ENCODE measurements at places on chromosomes 11 and 22. TPM values are rescaled to one million over a fixed set of nuclear protein-coding genes. Genes with fewer than 3 reads are reported as not detected.

Gene ZPR1
- 118 TPM for total RNA-seq

Gene ARAP1
- total RNA-seq = 69.8 TPM

Gene OR5P2
- not detected for total RNA-seq

Gene OR4D5
- not detected for total RNA-seq

Gene GALNT18
- total RNA-seq = 0.08 TPM

Gene C1QTNF4
- total RNA-seq = 0.41 TPM

Gene PKDREJ
- total RNA-seq = not detected

Gene FAM180B
- 0.92 TPM for total RNA-seq

Gene NXPE1
- not detected for total RNA-seq

Gene APLNR
- not detected for total RNA-seq

Gene P2RX3
- not detected for total RNA-seq

Gene SLC22A25
- total RNA-seq = not detected

Gene UBQLN3
- total RNA-seq = not detected

Gene OR51B4
- total RNA-seq = not detected

GRCh38 chr22:38108561-38109319, 1.7 kb downstream of the BAIAP2L2 start:
- DNase-seq = no peak

DNA sequence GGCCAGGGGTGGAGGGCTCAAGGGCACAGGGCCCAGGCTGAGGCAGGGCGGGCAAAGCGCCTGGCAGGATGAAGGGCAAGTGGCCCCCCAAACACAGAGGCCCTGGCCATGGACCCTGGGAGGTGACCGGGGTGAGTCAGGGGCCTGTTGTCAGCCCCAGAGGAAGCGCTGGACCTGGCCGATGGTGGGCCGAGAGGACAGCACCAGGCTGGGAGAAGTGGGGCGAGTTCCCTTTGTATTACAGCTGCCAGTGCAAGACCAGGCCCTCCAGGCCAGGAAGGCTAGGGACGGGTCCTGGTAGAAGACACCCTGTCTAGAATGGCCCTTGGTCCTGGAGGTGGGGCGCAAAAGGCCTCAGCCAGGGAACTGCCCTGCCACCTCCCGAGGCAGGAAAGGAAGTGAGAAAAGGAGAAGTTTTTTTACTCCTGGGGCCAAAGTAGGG, 12.8 kb downstream of the CXCR5 start:
- DNase-seq = no peak

DNA sequence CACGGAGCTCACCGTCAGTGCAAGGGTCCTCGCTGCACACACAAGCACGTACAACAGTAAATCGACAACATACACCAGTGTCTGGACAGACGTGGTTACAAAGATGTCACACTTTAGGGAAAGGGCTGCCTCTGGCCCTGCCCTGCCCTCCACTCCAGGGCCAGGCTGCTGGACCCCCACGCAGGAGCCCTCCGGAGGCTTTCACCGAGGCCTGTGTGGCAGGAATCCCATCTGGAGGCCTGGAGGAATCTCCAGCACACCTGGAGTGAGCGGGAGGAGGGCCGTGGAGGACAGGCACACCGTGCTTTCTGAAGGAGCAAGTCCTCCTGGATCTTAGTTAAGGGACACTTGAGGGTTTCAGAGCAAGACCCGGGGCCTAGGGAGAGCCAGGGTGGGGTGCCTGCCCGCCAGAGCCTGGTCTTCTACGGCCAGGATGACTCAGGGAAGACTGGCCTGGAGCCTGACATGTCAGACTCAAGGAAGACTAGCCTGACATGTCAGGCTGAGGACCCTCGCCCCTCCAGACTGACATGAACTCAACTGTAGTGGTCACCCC, 2.1 kb upstream of the PIM3 start:
- no peak for DNase-seq

- no peak for DNase-seq
Observed at GRCh38 chr11:8733852-8734251, 51.3 kb downstream of the RPL27A start.

DNA sequence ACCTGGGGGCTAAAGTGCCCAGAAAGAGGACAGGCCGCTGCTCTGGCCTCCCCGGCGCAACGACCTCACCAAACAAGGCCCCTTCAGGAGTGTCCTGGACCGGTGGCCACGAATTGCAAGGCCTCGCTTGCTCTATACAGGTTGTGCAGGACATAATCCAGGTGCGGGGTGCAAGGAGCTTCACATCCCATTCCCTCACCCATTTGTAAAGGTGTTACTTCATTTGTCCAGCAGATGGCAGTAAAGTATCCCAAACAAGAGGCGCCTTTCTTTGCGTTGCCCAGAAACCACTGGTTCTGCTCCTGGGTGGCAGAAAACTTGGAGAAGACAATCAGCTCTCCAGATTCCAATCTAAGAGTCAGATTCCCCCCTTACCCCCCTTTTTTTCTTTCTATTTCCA, 35.9 kb upstream of the PRDM11 start:
- peak; percentile 82 for DNase-seq

GRCh38 chr11:128854841-128855240, 12.3 kb downstream of the KCNJ1 start:
- no peak for DNase-seq

- DNase-seq = no peak
Observed at GRCh38 chr22:27775087-27775698, 26.4 kb downstream of the MN1 start.

DNA sequence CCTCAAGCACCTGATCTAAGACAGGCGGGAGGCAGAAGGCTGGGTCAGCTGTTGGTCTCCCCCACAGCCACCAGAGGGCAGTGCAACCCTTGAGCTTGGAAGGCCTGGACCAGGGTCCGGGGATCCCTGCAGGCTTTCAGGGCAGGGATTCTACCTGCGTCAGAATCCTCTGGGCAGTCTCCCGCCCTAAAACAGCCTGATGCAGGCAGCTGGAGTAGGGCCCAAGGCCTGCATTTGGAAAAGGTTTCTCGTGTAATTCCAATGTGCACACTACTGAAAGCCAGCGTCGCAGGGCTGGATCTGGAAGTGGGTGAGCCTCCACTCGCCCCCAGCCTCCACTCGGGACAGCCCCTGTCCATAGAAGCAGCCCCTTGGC, 31.8 kb downstream of the BID start:
- DNase-seq = peak; percentile 60

- DNase-seq = no peak
Observed at GRCh38 chr11:83782329-83782728, 496.2 kb upstream of the CCDC90B start.

DNA sequence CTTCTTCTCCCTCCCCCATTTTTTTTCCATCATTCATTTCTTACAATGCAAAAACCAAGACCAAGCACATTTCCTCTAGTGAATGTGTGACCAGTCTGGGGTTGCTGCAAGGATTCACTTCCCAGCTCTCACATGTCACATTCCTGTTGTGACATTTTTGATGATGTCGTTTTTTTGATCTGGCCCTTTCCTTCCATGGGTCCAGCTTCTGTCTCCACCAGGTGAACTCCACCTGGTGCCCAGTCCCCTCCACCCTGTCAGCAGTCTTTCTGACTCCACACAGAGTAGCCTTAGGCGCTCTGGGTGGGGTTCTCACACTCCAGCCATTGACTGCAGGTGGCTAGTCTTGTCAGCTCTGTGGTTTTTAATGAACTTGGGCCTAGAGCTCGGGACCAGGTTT, 15.6 kb downstream of the PANX1 start:
- no peak for DNase-seq

DNA sequence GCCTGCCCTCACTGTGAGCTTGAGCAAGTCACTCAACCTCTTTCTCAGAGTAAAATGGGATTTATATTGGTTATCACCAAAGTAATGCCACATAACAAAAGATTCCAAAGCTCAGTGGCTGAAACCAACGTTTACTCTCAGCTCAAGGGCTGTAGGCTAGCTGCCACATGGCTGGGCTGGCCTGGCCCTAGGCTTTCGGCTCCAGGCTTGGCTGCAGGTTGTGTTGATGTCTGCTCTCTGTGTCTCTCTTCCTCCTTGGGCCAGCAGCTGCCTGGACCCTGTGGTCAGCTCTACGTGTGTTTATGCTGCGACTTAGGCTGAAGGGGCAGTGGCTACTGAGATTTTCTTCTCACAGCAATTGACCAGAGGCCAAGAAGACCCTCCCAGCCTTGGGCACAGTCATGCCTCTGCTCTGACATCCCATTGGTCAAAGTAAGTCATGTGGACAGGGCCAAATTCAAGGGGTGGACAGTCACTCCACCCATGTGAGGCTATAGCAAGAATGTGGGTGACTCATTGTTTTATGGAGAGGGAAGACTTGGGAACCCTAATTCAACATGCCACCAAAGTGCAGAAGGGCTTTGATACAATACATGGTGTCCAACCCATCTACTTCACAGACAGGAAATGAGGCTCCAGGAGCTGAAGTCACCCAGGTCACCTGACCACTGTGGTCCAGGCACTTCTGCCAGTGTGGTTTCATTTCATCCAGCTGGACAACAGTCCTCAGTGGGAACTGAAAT, 90.6 kb downstream of the TSPAN18 start:
- DNase-seq = no peak

GRCh38 chr22:27903805-27904473, 15.1 kb downstream of the PITPNB start:
- DNase-seq = no peak

DNA sequence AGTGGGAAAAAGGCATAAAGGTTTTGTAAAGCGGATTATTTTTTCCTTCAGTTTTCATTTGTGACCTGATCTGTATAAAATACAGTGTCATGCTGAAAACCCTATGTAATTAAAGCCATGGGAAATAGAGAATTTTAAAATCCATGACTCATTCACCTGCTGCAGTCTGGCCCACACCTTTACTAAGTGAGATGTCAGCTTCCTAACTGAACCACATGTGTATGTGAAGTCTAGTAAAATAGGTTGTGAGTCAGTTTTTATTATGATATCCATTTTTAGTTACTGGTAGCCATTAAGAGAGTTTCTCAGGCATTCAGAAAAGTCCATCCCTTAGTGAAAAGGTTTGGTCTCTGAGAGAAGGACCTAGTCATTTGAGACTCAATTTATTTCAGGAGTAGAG, 60.9 kb downstream of the TRIM44 start:
- DNase-seq = no peak

GRCh38 chr11:68932358-68932757, 28.7 kb downstream of the IGHMBP2 start:
- no peak for DNase-seq

- DNase-seq = no peak
Observed at GRCh38 chr22:39251762-39252460, 7.1 kb upstream of the PDGFB start.

GRCh38 chr22:19240813-19241592, 50.5 kb downstream of the CLTCL1 start:
- DNase-seq = no peak

DNA sequence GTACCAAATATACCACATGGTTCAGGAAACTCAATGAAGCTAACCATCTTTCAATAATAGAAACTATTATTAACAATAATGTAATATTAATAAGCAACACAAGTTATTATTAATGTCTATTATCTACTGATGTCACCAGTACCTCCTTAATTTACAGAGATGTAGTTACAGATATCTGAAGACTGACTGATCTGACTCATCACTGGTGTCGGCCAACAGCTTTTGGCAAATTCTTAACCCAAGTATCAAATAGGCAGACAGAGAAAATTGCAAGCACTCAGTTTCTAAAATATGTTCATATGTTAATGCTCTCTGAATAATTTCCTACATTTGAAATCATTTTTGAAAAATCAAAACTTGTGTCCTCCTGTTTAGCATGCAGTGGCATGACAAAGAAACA, 100.4 kb upstream of the DDI1 start:
- no peak for DNase-seq

DNA sequence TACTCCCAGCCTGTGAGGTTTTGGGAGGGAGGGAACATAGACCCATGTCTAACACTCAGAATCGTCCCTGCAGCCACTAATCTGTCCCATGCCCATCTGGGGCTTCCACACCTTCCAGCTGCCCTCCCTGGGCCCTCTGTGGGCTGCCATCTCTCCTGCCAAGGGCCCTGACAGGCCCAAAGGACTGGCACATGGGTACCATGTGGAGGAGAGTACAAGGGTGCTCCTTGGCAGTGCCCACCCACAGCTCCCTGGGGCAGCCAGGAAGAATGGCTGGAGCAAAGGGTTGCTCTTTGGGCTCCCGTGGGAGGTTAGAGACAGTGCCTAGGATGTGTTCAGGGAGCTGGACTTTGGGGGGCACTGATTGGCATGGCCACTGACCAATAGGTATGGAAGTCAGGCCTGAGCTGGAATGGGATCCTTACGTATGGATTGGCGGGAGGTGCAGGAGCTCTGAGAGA, 56.8 kb downstream of the CD82 start:
- no peak for DNase-seq

GRCh38 chr11:69180226-69180625, 24.5 kb downstream of the SMIM38 start:
- DNase-seq = no peak

DNA sequence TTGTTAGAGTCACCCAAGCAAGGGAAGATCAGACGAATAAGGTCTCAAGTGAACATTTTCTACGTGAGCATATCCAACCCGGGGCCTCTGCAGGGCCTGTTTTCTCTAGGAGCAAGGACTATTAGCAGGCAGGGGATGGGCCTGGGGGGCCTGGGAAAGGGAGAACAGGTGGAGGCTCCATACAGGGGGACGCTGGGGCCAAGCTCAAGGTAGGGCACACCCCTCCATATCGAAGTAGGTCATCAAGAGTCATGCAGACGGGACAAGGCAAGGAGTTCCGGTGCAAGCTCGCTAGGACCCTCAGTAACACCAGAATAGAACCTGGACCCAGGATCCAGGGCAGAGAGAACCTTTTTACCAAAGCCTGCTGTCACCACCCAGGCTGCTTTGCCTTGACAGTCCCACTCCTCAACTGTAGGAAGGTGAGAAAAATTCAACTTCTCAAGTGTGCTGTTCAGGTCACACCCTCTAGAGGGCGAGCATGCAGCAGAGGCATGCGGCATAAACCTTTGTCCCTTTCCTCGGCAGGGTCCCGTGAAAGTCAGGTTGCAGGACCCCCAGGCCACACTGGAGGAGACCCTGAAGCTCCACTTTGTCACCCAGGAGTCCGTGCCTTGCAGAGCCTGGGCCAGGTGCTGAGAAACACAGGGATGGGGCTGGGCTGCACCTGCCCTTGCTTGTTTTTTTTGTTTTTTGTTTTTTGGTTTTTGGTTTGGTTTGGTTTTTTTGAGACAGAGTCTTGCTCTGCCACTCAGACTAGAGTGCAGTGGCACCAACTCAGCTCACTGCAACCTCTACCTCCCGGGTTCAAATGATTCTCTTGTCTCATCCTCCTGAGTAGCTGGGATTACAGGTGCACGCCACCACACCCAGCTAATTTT, 8.6 kb upstream of the APOBEC3B start:
- peak; percentile 62 for DNase-seq

Data from CD4-positive, alpha-beta T cell (primary cell).